Kidney (tissue), 22 donors: ENCODE measurements at places on chromosomes 5 and 9. TPM values are rescaled to one million over a fixed set of nuclear protein-coding genes. Genes with fewer than 3 reads are reported as not detected.
A peak's percentile ranks its signal among the peaks of the same experiment; 100 is the strongest.

- peak; percentile 5 for DNase-seq
Observed at GRCh38 chr5:3155046-3155445, 403.6 kb upstream of the IRX2 start.

DNA sequence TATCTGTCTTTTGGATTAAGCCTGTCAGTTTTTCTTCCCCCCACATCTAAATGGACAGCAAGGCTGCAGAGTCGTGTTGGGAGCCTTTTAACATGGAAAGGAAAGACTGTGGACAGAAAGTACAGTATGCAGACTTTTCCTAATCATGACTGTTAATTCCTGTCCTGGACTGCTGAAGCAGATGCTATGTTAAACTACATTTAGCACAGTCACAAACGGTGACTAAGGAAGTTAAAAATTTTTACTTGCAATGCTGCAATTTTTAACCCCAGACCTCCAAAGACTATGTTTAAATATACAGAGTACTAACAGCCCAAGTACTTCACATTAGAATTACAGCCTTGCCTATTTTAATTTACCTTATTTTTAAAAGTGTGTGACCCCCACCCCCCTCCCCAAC is 51.8 kb downstream of the ELAVL2 start:
- DNase-seq: no peak

Gene RASGRF2
- 14.7 TPM for total RNA-seq

DNA sequence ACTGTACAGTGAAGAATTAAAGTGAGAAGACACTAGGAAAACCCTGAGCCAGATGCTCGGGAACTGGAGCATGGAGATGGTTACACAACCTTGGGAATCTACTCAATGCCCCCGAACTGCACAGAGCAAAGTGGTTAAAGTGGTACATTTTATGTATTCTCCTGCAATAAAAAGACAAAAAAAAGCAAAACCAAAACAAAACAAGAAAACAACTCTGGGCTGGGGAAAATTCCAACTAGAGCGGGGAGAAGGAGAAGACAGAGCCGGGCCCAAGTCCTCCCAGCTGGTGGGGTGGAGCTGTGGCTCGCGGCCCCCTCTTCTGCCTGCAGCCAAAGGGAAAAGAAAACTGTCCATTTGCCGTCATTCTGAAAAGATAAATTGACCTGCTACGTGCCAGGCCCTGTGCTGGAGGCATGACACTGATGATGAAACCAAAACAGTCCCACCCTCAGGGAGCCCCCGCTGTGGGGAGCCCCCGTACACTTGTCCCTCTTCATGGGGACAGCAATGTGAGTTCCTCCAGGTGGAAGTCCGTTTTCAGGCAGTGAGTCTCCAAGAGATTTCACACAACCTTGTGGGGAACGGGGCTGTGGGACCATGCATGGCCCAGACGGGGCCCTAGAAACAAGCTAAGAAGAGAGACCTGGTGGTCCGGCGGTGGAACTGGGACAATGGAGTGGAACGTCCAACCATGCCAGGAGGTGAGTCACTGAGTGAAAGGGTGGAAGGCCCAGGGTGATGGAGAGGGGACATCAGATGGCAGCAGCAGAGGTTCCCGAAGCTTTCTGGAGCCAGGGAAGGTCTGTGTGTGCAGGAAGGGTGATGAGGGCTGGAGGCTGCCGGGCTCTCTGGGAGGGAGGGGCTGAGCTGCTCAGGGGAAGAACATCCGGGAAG is 114.8 kb upstream of the COL5A1 start:
- peak; percentile 7 for DNase-seq

Gene SLC1A1
- 19.0 TPM for total RNA-seq

Gene CRHBP
- total RNA-seq: 8.6 TPM

- DNase-seq: no peak
Observed at GRCh38 chr5:40006260-40006659, 581.5 kb upstream of the DAB2 start.

Gene SOHLH1
- not detected for total RNA-seq

- DNase-seq: no peak
Observed at GRCh38 chr5:40291338-40291737, 388.4 kb upstream of the PTGER4 start.

GRCh38 chr9:922171-922570 is 54.3 kb upstream of the DMRT3 start:
- DNase-seq: no peak

DNA sequence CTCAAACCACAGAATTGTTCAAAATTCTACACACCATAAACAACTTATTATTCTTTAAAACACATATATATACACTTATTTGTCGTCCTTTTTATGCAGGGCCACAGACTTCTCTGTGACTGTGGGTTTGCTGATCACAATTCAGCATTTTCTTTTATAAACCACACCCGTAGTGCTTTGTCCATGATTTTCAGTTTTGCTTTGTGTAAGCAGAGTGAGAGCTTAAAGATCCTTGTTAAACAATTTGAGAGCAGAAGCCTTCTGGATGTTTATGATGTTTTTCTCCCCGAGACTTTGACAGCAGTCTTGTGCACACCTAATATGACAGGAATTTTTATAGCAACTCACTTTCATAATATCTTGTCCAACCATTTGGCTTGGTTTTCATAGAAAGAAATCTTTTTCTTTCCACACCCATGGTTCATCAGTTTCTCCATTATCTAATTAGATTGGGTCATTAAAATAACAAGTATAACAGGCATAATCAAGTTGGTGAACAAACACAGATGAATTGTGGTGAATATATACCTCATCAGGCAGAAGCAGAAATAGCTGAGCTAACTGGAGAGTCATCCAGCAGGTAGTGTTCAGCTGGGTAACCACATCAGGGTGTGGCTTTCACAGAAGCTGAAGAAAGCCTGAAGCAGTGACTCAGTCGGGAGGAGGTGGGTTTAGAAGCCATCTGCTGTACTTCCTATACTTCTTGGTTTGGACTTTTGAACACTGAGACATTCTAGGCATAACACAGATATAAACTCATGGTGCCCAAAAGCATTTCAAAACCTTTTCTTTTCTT is 232.8 kb downstream of the DOCK8 start:
- no peak for DNase-seq

GRCh38 chr9:99249619-99250018 is 27.5 kb downstream of the SEC61B start:
- DNase-seq: no peak

DNA sequence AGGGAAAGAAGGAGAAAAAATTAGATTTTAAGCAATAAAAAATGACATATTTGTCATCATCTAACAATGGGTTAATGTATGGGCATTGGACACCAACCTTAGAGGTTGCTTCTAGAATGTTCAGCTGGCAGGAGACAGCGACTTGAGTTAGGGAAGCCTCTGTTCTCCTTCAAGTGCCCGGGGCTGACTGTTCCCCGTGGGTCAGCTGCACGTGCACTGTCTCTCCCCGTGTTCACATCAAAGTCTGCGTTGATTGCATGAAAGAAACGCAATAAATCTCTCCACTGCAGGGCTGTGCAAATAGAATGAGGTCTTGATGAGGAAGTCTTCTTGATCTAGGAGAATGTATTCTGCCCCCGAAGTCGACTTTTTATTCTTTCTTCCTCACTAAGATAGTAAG is at the start of gene GLT6D1:
TSS of gene GLT6D1 (minus strand) at position 345 of the 400 bp plus-strand sequence. CDS start 353 bp downstream, outside the sequence.
- DNase-seq: no peak

Gene PAEP
- not detected for total RNA-seq

Gene C9orf50
- 1.1 TPM for total RNA-seq

- no peak for DNase-seq
Observed at GRCh38 chr5:140273401-140273877, 29.5 kb downstream of the PFDN1 start.
